NCI-H748 treated with DMSO at 0.1 percent for 48 hours (cell line): ENCODE measurements at places on chromosomes 1 and 21.

DNA sequence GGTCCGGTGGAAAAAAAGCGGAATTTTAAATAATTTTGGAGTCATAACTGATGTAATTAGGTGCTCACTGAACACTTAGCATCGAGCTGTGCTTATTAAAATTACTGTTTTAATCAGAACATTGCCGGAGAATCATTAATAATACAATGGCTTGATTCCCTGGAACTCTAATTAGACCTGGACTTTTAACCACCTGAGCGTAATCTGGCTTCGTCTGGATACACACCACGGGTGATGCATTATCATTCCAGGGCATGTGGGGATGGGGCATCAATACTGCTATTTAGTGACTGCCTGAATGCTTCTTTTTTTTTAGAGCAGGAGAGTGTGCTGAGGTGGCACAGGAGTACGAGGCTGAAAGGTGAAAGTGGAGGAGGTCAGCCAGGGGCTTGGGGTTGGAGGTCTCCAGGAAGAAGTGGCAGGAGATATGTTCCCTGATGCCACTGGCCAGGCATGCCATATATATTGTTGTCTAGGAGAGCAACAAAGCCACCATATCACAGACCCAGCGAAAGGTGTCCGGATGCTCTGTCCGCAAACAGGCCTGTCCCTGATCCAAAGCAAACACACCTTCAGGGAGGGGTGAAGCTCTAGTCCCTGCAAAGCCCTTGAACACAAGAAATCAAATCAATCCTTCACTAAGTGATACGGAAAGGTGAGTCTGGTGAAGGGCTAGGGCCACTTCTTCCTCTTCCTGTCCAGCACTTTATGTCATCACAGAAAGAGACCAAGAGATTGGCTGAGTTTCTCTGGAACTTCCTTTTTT is 125.2 kb downstream of the PLXNA2 start:
- DNase-seq, result no peak

GRCh38 chr21:38957575-38958322 is 152.0 kb downstream of the ETS2 start:
- peak; percentile 30 for DNase-seq

DNA sequence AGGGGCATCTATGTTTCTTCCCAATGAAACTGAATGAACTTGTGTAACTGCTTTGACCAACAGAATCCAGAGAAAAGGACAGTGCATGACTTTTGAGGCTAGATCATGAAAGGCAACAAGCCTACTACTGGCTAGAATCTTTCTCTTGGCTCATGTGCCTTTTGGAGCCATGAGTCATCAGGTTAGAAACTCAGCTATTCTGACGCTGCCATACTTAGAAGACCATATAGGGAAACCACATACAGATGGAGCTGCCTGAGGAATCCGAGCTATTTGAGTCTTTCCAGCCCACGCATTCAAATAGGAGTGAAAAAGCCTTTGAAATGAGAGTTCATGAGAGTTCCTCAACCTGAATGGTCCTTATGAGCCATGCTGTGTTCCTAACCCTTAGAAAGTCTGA is 738.5 kb upstream of the CHRM3 start:
- no peak for DNase-seq

- DNase-seq, result no peak
Measured at GRCh38 chr1:100134872-100135271, 1.9 kb downstream of the TRMT13 start.

GRCh38 chr1:155022136-155022926 is 11.2 kb downstream of the DCST2 start:
- DNase-seq, result no peak

DNA sequence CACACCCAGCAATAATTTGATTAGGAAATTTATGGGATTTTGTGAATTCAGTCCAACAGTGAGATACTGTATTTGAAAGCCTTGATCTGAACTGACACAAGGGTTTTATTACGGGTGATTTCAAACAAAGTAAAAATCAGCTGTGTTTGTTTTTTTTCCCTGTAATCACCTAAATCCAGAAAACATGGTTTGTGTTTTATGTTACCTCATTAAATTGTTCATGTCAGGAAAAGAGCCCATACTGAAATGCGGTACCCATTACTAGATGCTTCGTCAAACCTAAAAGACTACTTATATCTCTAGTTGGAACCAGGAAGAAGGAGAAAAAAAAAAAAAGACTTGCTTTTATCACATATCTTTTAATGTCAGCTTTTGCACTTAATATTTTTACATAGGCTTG is 811.9 kb upstream of the RGS18 start:
- no peak for DNase-seq

DNA sequence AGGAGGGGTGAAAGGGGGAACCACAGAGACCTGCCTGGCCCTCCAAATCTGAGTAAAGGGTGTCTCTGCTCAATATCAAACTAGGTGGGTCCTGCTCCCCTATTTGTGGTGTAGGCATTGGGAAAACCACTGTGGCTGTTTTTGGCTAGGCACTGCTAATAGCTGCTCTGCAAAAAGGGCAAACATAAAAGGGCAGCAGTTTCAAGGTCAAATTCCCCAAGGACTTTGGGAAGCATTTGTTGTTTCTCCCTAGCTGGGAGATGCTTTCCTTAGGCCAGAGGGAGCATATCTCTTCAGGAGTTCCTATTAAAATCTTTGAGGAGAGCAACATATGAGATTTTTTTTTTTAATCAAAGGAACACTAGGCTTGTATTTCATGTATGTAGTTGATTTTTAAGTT is 2.4 kb downstream of the C1orf162 start:
- no peak for DNase-seq

DNA sequence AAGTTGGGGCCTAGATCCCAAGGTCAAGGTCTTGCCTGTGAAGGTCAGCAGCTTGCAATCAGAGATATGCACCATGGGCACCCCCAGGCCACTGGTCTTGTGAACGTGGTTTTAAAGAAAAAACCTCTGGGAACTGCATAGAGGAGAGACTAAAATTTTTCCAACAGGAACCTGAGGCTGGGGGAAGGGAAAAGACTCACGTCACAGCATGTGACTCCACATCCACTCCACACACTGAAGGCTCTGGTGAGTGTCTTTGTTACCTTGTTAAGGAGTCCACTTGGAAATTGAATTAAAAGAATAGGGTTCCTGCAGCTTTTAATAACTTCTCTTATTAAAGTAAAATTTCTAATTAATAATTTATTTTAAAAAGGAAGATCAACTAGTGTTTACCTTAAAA is 224.9 kb downstream of the DAB1 start:
- no peak for DNase-seq

GRCh38 chr21:34880401-34880800 is 168.7 kb downstream of the RUNX1 start:
- DNase-seq, result no peak
